Stimulated activated CD8-positive, alpha-beta memory T cell treated with anti-CD3 and anti-CD28 coated beads, Interleukin-15, amount 100 ng/mL, for 4 hours (primary cell): ENCODE measurements at places on chromosomes 11 and 22.

GRCh38 chr11:35313760-35314153, 105.6 kb downstream of the SLC1A2 start:
- DNase-seq, result no peak

- no peak for DNase-seq
Measured at GRCh38 chr11:47842749-47843148, 5.4 kb downstream of the NUP160 start.

- no peak for DNase-seq
Measured at GRCh38 chr11:47257517-47258316, at the start of gene NR1H3. Gene NR1H3 (plus strand): TSS chr11:47257996. CDS start chr11:47259217, 1,221 bp downstream.

GRCh38 chr11:89405629-89406028, 85.5 kb downstream of the NOX4 start:
- DNase-seq, result no peak

DNA sequence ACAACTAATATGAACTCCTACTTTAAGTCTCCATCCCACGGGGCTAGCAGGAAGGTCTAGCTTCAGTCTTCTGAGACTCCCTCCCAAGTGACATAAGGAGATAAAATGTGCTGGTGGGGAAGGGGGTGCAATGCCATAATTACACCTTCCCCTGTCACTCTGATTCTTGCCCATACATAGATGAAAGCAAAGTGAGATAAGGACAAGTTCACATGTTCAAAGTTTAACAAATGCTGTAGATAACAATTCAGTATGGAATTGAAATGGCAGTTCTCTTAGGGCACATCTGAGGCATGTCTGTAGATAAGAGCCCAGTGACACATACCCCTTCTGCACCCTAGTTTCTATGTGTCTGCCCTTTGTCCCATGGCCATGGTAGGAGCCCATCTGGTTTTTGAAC, 38.2 kb upstream of the PANX1 start:
- no peak for DNase-seq

DNA sequence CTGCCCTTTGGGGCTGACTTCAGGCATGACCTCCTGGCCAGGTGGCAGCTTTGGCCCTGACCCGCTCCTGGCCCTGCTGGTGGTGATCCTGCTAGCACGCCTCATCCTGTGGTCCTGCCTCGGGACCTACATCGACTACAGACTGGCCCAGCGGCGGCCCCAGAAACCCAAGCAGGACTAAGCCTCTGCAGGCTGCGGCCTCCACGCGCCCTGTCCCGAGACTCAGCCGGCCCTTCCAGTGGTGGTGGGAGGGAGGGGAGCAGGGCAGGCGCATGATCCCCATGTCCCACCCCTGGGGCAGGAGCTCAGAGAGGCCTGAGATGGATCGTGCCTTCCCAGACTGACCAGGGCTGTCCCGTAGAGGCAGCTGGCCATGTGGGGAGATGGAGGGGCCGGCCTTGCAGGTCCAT, 2.1 kb downstream of the SMIM38 start:
- DNase-seq, result no peak

DNA sequence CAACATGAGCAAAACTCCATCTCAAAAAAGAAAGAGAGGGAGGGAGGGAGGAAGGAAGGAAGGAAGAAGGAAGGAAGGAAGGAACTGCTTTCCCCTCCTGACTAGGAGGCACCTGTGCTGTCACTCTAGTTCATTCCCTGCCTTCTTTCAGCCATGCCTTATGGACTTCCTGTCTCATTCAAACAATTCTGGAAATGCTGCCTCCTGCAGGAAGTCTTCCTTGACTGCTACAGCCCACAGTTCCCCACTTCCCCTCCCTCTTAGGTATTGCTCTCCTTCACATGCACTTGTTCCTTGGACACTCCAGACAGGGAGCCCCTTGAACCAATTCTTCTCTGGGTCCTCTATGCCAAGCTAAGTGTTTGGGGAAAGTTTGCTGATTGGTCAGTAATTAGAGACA, 31.6 kb upstream of the WNT11 start:
- no peak for DNase-seq

GRCh38 chr11:2221591-2221990, 48.8 kb downstream of the ASCL2 start:
- DNase-seq, result no peak

DNA sequence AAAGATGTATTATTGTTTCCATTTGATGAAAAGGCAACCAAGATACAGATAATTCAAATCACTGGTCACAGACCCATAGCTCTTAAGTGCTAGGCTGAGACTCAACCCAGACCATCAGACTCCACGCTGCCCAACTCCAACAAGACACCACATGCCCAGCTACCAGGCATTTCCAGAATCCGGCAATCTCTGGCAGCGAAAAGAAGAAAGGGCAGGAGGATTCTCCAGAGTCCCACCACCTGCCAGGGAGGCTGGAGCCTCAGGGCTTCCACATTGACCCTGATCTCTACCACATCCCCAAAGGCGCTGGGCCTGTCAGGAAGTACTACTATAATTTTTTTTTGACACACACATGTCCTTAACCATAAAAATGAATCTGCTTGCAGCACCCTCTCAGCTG, 61.4 kb upstream of the ARFGAP3 start:
- no peak for DNase-seq
